Daoy (cell line): ENCODE measurements at places on chromosomes 4 and X. TPM values are rescaled to one million over a fixed set of nuclear protein-coding genes. Genes with fewer than 3 reads are reported as not detected.

DNA sequence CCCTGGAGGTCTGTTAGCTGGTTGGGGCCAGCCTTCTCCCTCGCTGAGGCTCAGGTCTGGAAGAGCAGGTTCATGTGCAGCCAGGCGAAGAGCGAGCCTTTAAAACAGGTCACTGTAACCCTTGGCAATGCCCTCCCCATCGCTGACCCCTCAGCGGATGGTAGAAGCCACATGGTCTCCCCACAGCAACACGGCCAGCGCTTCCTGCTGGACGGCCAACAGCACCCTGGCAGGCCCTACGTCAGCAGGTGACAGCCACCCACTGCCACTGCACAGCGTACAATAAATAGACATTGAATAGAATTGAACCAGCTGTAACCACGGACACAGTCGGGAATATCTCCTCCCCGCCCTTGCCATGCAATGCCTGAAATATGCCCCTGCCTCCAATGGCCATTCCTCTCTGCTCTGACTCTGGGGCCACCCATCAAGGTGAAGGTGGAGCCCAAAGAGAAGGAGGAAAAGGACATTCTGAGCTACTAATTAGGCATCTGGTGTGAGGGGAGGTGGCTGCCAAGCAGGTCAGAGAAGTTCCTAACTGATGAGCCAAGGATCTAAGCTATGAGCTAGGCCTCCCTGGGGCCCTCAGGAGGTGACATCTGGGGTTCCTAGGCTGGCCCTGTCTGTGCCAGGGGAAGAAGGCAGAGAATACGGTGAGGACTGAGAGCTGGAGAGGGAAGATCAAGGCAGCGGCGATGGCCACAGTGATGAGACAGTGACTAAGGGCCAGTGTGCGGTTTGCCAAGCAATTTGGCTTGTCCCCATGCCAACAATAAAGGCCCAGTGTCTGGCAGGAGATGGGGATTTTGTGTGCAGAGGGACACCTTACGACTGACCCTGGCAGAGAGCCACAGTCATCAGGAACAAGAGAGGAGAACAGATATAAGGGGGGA, 202.3 kb downstream of the BCOR start:
- DNase-seq = peak; percentile 40

DNA sequence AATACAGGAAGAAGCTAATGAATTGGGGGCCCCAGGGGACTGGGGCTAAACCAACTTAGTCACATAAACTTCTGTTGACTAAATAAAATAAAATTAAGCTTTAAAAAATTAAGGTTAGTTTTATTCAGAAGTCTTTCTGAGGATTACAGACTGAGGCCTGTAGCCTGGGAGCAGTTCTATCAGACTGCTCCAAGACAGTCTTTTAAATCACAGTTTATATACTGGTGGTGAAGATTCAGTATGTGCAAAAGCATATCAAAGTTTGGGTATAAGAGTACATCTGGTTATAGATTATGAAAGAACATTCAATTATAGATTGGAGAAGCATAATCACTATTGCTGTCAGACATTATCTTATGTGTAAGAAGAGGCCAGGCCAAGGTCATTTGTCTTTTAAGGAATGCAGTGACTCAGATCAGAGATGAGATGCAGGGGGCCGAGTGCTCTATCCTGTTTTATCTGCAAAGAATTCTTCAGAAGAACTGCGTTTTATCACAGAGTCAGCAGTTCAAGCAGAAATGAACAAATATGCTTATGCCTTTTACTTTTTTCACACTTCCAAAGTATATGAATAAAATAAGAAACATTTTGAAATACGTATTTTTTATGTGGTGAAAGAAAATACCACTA, 109.4 kb downstream of the PDHA2 start:
- DNase-seq = no peak

DNA sequence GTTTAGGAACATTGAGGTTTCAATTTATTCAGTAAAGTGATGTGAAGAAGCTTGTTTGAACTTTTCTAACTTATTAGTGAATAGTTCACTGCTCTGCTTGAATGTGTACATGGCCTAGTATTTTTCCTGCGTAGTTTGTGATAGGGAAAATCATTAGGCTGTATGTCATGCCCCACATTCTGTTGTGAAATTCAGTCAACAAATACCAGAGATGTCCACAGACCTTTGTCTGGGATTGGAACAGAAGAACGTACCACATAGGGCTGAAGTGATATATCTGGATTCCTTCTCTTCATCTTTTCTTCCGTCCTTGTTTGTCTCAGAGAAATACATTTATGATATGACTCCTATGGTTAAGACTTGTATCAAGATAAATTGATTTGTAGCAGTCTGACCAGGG, 88.8 kb upstream of the PLS3 start:
- no peak for DNase-seq

DNA sequence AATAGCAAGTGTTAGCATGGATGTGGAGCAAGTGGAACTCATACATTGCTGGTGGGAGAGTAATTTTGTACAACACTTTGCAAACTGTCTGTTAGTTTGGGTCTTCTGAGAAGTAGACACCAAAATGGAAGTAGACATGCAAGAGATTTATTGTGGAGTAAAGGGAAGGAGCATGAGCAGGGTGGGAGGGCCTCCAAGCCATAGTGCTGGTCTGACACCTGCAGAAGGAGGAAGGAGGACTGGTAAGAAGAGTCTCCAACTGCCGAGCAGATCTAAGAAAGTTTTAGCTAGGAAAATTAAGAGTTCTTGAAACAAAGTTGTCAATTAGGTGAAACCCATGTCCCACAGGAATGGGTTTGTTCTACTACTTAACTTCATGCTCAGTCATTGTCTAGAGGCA, 64.0 kb upstream of the DDIT4L start:
- DNase-seq = no peak

DNA sequence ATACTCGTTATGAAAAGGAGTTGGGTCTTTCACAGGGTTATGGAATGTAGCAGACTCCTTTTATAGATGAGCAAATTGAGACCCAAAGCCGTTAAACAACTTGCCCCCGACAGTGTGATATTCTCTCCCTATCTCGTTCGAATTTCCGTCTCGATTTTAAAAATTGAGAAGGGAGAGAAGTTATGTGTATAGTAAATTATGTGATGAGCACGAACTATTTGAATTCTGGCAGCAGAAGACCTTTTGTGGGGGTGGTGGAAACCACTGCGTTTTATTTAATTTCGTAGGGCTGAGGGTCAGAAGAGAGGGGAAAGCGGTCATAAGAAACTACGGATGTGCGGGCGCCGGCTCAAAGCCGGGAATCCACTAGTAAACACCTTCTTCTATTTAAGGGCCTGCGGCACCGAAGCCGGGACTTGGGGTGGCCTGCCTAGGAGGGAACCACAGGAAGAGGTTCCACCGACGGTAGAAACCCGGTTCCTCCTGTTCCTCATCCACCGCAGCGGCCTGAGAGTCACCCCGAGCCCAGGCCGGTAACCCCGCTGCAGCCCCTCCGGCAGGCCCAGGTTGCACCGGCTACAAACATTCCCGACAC, 1.5 kb upstream of the DDX3X start:
- DNase-seq = peak; percentile 37

DNA sequence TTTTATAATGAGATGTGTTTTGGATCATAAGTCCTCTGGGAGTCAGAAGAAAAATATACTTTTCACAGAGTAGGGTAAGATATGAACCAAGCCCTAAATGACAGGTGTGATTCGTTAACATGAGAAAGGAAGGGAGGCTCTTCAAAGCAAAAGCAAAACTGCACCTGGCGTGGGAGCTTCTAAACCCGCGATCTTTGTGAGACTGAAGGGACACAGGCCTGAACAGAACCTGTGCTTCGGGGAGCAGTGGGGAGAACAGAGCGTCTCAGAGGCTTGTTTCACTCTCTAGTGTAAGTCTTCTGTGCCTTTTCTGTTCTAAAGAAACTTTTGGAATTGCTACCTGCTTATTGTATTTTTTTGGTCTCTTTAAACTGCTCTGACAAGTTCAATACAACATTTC, 30.2 kb upstream of the CYP4V2 start:
- DNase-seq = no peak

- no peak for DNase-seq
Observed at GRCh38 chr4:19492606-19493005, 759.1 kb upstream of the SLIT2 start.

DNA sequence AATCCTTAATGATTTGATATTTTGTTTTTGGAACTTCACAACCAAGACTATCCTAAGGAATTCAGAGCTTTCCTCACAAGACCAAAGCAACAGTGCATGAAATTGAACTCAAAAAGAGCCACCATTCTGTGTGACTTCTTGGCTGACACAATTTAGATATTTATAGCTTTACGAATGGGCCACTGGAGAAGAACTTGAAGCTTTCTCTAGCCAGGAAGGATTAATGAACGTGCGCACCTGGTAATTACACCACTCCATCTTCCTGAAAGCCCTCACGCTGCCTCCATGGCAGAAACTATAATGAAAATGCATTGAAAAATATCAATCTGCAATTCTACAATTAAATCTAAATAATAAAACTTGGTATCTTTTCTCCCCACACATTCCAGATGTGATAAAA, 1057.8 kb downstream of the DMD start:
- DNase-seq = no peak

DNA sequence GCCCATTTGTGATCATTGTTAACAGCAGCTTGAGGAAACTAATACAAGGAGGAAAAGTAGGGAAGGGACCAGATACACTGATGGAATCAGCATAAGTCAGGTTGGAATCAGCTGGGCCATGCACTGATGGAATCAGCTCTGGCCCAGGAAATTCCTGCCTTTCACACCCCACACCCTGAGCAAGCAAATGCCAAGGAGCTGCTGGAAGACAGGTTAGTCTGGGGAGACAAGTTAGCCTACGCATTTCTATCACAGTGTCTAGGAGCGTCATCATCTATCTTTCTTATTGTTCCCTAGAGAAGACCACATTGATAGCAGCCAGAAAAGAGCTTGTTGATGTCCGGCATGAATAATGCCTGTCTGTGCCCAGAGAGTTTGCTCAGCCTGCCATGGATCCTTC, 16.2 kb upstream of the CEP135 start:
- DNase-seq = no peak

DNA sequence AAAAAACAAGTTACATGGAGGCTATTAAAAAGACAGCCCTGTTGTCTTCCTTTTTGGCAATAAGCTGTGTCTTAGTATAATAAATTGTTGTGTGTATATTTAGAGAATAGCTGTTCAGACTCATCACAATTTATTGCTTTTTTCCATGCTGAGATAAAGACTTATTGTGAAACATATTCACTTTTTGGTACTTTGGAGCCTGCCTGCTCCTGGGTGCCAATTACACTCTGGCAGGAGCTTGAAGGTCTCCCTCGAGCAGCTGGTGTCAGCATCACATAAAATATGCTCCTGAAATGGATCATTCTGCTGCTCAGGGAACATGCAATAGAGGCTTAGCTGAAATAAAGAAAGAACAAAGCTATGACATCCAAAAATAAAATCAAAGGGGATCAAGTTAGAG, 211.6 kb upstream of the DKK2 start:
- no peak for DNase-seq

DNA sequence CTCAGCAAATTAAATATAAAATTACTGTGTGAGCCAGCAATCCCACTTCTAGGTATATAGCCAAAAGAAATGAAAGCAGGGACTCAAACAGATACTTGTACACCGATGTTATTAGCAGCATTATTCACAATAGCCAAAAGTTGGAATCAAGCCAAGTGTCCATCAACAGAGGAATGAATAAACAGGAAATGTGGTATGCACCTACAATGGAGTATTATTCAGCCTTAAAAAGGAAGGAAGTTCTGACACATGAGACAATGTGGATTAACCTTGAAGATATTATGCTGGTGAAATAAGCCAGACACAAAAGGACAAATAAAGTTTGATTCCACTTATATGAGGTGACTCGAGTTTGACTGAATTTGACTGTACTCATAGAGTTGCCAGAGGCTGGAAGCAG, 108.3 kb upstream of the DUSP21 start:
- no peak for DNase-seq

DNA sequence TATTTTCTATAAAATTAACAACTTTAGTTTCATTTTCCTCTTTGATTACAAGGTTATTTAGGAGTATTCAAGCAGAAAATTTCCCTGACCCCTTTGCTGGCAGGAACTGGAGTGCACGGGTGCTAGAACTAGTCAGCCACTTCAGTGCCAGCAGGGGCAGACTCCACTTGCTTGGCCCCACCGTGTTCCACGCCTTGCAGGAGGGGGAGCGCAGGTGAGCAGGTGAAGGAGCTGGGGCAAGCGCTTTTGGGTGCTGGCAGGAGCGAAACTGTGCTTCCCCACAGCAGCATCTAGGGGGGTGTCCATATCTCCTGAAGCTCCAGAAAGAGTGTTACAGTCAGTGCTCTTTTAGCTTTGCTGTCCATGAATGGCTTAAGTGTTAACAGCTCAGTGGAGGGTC, 45.5 kb downstream of the MID2 start:
- no peak for DNase-seq

GRCh38 chr4:1400831-1401408, 5.3 kb downstream of the NKX1-1 start:
- DNase-seq = peak; percentile 4

DNA sequence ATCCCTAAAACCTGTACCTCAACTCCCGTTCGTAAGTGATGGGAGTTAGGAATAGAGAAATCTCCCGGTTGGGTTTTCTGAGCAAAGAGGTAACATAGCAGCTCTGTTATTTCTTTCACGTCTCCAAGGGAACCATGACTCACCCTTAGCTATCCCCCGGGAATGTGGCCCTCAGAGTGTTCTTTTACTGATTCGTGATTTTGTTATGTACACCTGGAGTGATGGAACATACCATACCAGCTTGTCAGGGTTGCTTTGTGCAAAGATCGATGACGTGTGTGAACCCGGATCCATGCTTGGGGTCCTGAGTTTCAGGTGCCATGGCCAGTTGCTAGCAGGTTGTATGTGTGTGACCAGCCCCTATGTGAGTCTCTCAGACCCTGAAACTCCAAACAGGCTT, 52.6 kb downstream of the HPRT1 start:
- DNase-seq = peak; percentile 66

DNA sequence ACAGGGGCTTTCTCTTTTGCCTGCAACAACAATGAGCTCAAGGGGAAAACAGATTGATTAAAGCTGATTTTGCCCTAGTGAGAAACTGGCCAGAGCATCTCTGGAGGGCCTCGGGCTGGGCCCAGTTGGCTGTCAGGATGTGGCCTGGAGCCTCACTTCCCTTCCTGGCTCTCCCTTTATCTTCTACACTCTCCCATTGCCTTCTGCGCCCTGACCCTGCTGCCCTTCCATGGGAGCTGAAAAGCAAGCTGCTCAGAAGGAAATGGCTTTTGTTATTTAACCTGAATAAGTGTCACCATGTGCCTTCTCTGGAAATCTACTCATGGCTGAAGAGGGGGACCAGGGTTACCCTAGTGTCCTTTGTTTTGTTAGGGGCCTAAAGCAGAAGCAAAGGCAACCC, 43.8 kb downstream of the NHSL2 start:
- DNase-seq = no peak

Gene EXOSC9
- total RNA-seq = 71.6 and 73.5 TPM in 2 replicates

Gene PLAC8
- total RNA-seq = 28.2 and 46.7 TPM in 2 replicates

Gene ATP7A
- 3.1 and 3.5 TPM in 2 replicates for total RNA-seq

Gene RBM46
- total RNA-seq = not detected in 2 replicates

Gene TMEM156
- 19.3 and 33.7 TPM in 2 replicates for total RNA-seq

Gene FAM47E
- 0.11 and 2.8 TPM in 2 replicates for total RNA-seq

Gene EDNRA
- 0.11 TPM in 1 of 2 replicates, not detected in the other for total RNA-seq

Gene GLRB
- total RNA-seq = 2.9 and 5.0 TPM in 2 replicates
